ENCODE measurements at places on chromosomes 6 and 20.
A peak's percentile ranks its signal among the peaks of the same experiment; 100 is the strongest.

GRCh38 chr6:42970871-42971612, 7.9 kb downstream of the PEX6 start:
- no peak for DNase-seq

DNA sequence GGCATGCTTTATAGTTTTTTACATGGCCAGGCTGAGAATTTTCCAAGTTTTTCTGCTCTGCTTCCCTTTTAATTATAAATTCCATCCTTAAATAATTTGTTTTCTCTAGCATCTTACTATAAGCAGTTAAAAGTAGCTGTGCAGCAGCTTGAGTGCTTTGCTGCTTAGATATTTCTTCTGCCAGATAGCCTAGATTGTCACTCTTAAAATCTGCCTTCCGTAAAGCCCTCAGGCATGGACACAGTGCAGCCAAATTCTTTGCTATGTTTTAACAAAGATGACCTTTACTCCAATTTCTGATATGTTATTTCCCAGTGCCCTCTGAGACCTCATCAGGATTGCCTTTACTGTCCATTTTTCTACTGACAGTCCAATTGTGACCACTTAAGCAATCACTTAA, 92.6 kb upstream of the SGK1 start:
- DNase-seq = no peak

GRCh38 chr6:38195113-38195635, 375.6 kb downstream of the ZFAND3 start:
- no peak for DNase-seq

- DNase-seq = no peak
Observed at GRCh38 chr6:145789443-145789842, 25.2 kb downstream of the FBXO30 start.

- DNase-seq = no peak
Observed at GRCh38 chr6:144134176-144134575, 16.1 kb upstream of the STX11 start.

- no peak for DNase-seq
Observed at GRCh38 chr6:33990061-33990541, 155.8 kb downstream of the GRM4 start.

- no peak for DNase-seq
Observed at GRCh38 chr20:42656130-42656529, 533.6 kb downstream of the PTPRT start.

- DNase-seq = no peak
Observed at GRCh38 chr6:1610497-1611321, 994 bp downstream of the FOXC1 start.

GRCh38 chr6:38391206-38391605, 248.5 kb downstream of the BTBD9 start:
- DNase-seq = no peak

DNA sequence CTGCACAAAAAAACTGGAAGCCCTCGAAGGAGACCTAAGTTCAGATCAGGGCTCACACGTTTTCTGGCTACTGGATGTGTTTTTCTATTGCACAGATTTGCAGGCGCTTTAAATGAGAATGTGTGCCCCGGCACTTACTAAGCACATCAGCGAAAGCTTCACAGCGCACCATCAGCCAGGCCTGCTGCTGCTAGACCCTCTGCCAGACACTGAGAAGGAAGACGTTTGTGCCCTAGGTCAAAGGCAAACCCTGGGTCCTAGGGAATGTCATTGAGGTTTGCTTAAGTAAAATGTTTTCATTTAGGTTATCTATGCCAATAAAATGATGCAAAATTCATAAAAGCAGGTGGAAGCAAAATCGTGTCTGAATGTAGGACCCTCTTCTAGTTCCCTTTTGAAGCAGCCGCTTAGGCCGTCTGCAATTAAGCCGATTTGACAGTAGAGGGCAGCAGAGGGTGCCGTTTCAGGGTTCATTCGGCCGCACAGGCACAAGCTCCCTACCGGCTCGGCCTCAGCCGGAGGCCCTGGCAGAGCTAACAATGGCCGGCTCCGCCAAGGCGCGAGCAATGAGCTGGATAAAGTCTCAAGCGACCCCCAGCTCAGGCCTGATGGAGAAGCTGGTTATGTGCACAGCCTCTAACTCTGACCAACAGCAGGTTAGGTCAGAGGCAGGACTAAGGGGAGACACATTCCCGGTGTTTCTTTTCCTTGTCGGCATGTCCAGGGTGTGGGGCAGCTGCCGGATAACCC, 107.2 kb upstream of the FOXA2 start:
- peak; percentile 4 for DNase-seq

DNA sequence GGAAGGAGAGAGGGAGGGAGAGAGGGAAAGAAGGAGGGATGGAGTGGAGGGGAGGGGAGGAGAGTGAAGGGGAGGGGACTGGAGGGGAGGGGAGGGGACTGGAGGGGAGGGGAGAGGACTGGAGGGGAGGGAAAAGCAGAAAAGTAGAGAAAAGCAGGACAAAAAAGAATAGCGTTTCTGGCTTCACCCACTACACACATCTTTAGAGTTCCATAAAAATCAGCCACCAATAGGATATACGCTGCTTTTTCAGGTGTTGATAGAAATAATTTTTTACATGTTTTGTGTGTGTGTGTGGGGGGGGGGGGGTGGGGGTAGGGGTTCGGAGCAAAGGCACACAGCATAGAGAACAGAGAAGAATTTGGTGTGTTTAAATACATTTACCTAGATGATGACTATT, 1259.1 kb downstream of the EPHA7 start:
- no peak for DNase-seq

- no peak for DNase-seq
Observed at GRCh38 chr6:26254724-26255123, 110.3 kb upstream of the BTN3A2 start.

GRCh38 chr20:41087777-41088176, 49.6 kb upstream of the PLCG1 start:
- no peak for DNase-seq

- DNase-seq = no peak
Observed at GRCh38 chr6:119323931-119324330, 25.6 kb downstream of the MAN1A1 start.

- no peak for DNase-seq
Observed at GRCh38 chr6:65955034-65955433, 248.0 kb upstream of the EYS start.

DNA sequence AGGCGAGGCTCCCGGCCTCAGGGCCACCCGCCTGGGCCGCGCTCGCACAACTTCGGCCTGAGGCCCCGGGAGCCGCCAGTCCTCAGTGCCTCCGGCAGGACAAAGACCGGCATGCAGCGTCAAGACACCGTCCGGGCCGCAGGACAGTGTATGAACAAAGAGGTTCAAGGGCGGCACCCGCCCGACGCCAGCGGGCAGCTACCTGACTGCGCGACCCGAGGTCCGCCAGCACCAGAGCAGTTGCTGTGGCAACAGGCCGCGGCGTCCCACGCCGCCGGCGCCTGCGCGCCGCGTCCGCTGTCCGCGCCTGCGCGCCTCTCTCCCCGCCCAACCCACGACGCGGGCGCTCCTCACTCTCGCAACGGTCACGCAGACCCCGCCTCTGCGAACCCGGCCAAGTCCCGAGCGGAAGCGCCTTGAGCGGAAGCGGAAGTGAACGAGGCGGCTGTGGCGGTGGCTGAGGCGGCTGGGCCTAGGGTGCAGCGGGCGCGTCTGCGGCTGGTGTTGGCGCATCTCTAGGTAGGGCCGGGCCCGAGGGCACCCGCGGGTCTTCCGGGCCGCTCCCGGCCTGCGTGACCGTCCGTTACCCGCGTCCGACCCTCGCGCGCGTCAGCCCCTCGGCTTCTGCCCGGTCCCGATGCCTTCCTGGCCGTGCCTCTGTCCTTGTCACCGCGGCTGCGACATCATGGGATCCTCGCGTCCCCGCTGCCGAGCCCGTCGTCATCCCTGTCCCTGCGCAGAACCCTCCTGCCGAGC, at the start of gene FAM120B:
FAM120B (plus strand) TSS at position 435 of the 756 bp plus-strand sequence. CDS start 10,633 bp downstream, outside the sequence.
- peak; percentile 93 for DNase-seq

GRCh38 chr6:105791583-105792318, 294.4 kb upstream of the PRDM1 start:
- no peak for DNase-seq

DNA sequence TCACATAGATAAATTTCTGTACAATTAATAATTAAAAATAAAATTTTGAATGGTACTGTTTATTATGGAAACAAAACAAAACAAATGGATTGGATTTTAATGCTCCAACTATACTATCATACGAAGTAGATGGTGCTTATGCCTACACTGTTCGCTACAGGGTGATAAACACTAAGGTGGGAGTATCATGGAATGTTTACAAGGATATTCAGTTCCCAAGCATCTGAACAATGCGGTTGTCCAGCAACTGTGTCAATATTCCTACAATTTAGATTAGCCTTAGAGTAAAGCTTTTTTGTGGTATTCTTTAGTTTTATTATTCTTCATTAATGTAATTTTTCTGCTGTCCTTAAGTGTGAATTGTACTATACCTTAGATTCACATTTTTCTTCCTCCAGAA, 105.1 kb downstream of the MMS22L start:
- DNase-seq = no peak

- DNase-seq = no peak
Observed at GRCh38 chr20:35845561-35845960, 73.7 kb downstream of the PHF20 start.

DNA sequence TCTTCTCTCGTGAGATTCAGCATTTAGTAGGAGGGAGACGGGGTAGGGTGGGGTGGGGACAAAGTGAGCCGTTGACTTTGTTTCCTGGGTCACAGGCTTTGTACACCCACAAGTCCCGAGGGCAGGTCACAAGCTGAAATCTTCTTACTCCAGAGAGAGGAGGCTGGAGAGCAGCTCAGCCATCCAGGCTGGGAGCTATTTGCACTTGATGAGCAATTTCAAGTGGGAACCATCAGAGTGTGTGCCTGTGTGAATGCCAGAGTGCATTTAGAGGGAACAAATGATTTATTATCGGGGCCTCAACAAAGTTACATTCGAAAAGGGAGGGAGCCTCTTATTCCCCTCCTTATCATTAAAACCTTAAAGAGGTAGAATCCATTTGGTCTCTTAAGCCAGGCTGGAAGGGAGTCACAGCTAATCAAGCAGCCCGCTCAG, 155.7 kb upstream of the JARID2 start:
- no peak for DNase-seq

- DNase-seq = no peak
Observed at GRCh38 chr6:138028893-138029292, 78.3 kb downstream of the PERP start.

GRCh38 chr6:98640366-98640765, 194.0 kb upstream of the POU3F2 start:
- no peak for DNase-seq

DNA sequence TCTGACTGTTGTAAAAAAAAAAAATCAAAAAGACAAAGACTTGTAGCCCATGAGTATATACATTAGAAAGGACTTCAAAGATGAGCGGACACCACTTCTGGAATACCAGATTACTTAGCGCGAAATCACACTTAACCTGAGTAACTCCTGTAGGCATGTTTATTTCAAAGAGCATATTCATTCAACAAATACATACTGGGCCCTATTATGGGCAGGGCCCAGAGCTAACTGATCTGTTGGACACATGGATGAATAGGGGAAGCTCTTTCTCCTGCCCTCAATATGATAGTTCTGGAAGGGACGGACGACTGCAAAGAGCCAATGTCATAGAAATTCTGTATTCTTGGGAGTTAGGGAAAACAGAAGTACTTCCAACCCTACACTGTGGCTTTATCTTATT, 12.3 kb downstream of the MAN1A1 start:
- DNase-seq = no peak

GRCh38 chr20:58133020-58133808, 95.2 kb downstream of the ANKRD60 start:
- no peak for DNase-seq

- DNase-seq = no peak
Observed at GRCh38 chr6:62652692-62653328, 366.8 kb upstream of the KHDRBS2 start.

GRCh38 chr6:134145786-134146185, 93.4 kb upstream of the SLC2A12 start:
- no peak for DNase-seq

GRCh38 chr20:33079259-33079658, at the start of gene BPIFB4:
Gene BPIFB4 (plus strand): TSS chr20:33079643. CDS start chr20:33081527, 1,884 bp downstream.
- no peak for DNase-seq

DNA sequence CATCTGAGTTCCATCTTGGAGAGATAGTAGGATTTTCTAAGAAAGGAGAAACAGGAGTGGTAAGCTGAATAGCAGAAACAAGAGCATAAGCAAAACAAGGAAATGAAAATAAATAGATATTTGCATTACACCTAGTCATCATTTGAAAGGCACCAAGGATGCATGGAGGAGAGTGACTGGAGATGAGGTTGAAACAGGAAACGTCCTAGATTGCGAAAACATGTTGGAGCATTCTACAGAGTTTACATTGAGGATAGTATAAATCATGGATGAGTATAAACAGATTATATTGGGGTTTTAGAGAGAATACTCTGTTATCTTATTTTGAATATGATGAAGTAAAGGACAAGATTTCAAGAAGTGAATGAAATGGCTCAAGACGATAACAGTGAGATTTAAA, 507.3 kb downstream of the EYS start:
- DNase-seq = no peak

DNA sequence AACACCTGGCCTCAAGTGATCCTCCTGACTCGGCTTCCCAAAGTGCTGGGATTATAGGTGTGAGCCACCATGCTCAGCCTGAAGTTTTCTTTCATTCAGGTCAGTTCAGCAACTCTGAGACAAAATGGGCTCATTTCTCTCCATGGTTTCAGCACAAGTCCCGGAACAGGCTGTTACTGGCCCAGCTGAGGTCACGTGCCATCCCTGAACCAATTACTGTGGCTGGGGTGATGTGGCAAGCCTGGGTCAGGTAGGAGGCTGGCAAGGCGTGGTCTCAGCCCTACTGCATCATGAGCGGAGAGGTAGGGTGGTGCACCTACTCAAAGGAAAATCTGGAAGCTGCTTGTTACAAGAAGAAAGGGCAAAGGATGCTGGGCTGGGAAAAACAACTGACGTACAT, 326.4 kb downstream of the KIF16B start:
- DNase-seq = no peak

DNA sequence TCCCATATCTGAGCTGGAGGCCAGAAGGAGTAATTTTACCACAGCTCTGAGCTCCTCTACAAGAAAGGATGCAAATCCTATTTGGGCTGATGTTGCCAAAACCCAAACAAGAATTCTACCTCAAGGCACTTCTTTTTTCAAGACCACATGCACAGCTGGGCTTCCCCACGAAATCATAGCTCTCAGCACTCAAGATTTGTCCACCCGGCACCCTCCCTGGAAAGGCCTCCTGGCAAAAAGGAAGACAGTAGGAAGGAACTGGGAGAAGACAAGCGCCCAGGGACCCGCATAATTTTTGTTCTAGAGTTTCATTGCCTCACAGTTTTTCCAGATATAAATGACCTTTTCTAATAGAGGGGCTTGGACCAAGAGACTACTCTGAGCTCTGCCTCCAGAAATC, 90.5 kb downstream of the BANF2 start:
- no peak for DNase-seq

- DNase-seq = no peak
Observed at GRCh38 chr6:12709556-12710232, 6.9 kb upstream of the PHACTR1 start.

GRCh38 chr6:168508903-168509302, 67.9 kb downstream of the SMOC2 start:
- no peak for DNase-seq
